ENCODE measurements at places on chromosomes 5 and 9.

- H3K4me3 ChIP-seq: peak overlapping the region; percentile 90
- no peaks in the 10 kb centered on the region for H3K4me1 ChIP-seq
- peaks cover 5% of the 10 kb centered on the region for H3K36me3 ChIP-seq
- H3K27ac ChIP-seq: peak overlapping the region; percentile 99
- peak; percentile 35 for DNase-seq
- H3K27me3 ChIP-seq: no peaks in the 10 kb centered on the region
Measured at GRCh38 chr9:93451849-93452709, 594 bp downstream of the FAM120A start.

- peaks cover 24% of the 10 kb centered on the region for H3K36me3 ChIP-seq
- no peaks in the 10 kb centered on the region for H3K4me1 ChIP-seq
- DNase-seq: no peak
- no peak overlapping the region for H3K27ac ChIP-seq
- H3K4me3 ChIP-seq: no peak overlapping the region
Measured at GRCh38 chr9:101536351-101536750, 2.7 kb downstream of the RNF20 start.

GRCh38 chr5:129120158-129120581 is 25.6 kb downstream of the ISOC1 start:
- no peak overlapping the region for H3K4me3 ChIP-seq
- H3K36me3 ChIP-seq: no peaks in the 10 kb centered on the region
- no peak overlapping the region for H3K27ac ChIP-seq
- no peaks in the 10 kb centered on the region for H3K27me3 ChIP-seq
- peaks cover 2% of the 10 kb centered on the region for H3K4me1 ChIP-seq
- DNase-seq: no peak

DNA sequence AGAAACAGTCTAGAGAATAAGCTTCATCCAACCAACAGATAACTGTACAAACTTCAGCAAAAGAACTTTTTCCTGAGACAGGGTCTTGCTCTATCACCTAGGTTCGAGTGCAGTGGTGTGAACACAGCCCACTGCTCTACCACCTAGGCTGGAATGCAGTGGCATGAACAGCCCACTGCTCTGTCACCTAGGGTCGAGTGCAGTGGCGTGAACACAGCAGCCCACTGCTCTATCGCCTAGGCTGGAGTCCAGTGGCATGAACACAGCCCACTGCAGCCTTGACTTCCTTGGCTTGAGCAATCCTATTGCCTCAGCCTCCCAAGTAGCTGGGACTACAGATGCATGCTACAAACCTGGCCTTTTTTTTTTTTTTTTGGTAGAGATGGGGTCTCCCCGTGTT is 43.4 kb downstream of the ERMP1 start:
- no peaks in the 10 kb centered on the region for H3K27me3 ChIP-seq
- H3K4me1 ChIP-seq: peaks cover 4% of the 10 kb centered on the region
- no peak for DNase-seq
- H3K27ac ChIP-seq: no peak overlapping the region
- H3K36me3 ChIP-seq: peaks cover 11% of the 10 kb centered on the region
- no peak overlapping the region for H3K4me3 ChIP-seq

DNA sequence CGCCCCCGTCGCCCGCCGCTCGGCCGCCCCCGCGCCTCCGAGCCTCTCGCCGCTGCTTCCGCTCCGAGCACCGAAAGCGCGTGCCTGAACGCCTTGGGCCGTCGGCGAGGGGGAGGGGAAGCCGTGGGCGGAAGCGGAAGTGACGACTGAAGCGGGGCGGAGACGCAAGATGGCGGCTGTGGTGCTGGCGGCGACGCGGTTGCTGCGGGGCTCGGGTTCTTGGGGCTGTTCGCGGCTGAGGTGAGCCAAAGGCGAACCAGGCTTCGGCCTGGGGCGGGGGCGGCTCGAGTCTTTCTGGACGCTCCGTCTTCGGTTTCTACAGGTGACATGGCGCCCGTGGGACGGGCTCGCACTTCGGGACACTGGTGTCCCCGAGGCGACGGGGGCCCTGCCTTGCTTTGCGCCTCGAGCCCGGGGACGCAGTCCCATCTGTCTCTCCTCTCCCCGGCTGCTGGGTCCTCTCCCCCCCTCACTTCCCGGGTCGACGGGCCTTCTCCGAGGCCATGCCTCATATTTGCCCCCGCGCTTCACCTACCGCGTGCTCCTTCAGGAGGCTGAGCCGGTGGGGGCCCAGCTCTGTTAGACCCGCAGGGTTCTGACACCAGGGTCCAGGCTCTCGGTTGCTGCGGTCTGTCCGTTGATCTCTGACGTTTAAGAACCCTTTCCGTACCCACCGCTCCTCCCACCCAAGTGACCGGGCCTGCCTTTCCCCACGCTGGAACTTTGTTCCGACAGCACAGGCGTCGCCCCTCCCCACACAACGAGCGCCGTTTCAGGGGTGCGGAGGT is at the start of the genes ENTR1 and PMPCA:
Gene ENTR1 (minus strand): TSS at position 115 of the 788 bp plus-strand sequence. CDS start 217 bp downstream, outside the sequence.
Gene PMPCA (plus strand): TSS at position 159 of the 788 bp plus-strand sequence. CDS start 11 bp downstream, at position 170.
- H3K4me1 ChIP-seq: peaks cover 19% of the 10 kb centered on the region
- H3K27me3 ChIP-seq: no peaks in the 10 kb centered on the region
- peak within 1 kb of the TSS; percentile 88 for H3K27ac ChIP-seq
- peak; percentile 90 for DNase-seq
